Stimulated activated CD8-positive, alpha-beta memory T cell treated with anti-CD3 and anti-CD28 coated beads, Interleukin-15, amount 100 ng/mL, for 4 hours (primary cell): ENCODE measurements at places on chromosomes 1 and 21.
A peak's percentile ranks its signal among the peaks of the same experiment; 100 is the strongest.

GRCh38 chr1:24150234-24151174 is 7.6 kb upstream of the IL22RA1 start:
- peak; percentile 66 for DNase-seq

- no peak for DNase-seq
Observed at GRCh38 chr1:9291914-9292360, 757 bp upstream of the SPSB1 start.

GRCh38 chr1:172917972-172918371 is 132.8 kb downstream of the TNFSF18 start:
- DNase-seq, result no peak

DNA sequence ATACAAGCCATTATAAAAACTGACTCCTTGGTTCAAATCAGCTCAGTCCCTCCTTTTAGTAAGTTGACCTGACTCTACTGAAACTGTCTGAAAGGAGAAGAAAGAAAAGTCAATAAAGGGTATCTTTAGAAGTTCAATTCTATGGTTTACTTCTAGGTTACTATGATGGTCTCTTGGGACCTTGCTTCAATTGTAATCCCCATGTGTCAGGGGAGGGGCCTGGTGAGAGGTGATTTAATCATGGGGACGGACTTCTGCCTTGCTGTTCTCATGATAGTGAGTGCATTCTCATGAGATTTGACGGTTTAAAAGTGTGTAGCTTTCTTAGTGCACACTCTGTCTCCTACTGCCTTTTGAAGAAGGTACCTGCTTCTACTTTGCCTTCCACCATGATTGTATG is 31.7 kb upstream of the FNBP1L start:
- no peak for DNase-seq

- no peak for DNase-seq
Observed at GRCh38 chr1:200706111-200706814, 32.4 kb upstream of the CAMSAP2 start.

- no peak for DNase-seq
Observed at GRCh38 chr1:56287721-56288120, 291.6 kb downstream of the PLPP3 start.

GRCh38 chr21:39153842-39154241 is 29.4 kb downstream of the PSMG1 start:
- DNase-seq, result no peak

DNA sequence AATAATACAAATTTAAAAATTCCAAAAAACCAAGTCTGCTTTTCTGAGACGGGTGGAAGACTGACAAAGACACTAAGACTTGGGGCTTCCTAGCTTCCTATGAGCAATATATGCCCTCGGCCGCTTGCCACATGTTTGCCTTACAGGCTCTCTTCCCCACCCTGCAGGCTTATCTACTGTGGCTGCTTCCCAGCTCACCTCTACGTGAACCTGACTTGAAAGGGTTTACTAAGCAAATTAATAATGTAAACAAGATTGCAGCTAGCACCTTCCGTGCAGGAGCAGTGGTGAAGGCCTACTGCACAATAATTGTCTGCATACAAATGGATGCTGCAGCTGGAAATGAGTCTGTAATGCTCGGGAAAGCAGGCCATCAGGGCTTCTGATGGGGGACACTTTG is 152.9 kb upstream of the DAB1 start:
- no peak for DNase-seq

DNA sequence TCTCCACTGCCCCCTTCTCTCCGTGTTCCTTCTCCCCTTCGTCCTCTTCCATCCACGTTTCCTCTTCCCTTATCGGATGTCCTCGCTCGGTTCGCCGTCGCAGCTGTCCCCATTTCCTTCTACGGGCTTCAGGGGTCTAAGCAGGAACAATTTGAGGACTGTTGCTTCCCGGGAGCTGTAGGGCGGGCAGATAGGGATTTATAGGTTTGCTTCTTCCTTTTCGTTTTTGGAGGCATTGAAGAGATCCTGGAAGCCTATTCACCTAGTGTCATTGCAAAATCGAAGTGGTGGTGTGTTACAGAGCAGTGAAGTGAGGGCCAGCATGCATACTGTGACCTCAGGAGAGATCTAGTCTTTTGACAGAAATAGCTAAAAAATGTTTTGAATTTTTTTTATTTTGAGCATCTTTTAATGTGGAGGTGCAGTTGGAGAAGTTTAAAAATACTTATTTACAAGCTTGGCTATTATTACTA is 897 bp downstream of the ZYG11B start:
- DNase-seq, result no peak

DNA sequence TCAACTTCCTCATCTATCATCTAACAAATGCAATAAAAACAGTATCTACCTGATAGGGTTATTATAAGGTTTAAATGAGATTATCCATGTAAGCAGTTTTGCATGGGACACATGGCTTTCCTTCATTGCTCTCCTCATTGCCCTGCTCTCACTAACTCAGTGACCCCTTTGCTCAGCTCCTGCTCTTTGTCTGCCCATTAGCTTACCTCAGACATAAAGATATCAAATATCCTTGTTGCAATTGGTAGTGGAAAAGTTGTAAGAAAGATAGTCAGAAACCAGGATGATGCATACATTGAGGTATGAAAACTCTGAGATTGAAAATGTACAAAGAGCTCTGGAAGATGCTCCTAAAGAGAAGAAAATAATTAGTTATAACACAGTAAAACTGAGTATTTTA is 89.8 kb downstream of the EVI5 start:
- no peak for DNase-seq

- no peak for DNase-seq
Observed at GRCh38 chr1:33925586-33925985, 61.7 kb downstream of the HMGB4 start.
